ENCODE measurements at places on chromosomes 12 and 14.

GRCh38 chr12:114286145-114286544 lies 119.8 kb downstream of the TBX5 start:
- no peak for DNase-seq

GRCh38 chr14:65502676-65503124 lies 90.2 kb downstream of the FUT8 start:
- no peak for DNase-seq

- DNase-seq = no peak
Measured at GRCh38 chr14:62988967-62989366, 56.3 kb downstream of the KCNH5 start.

DNA sequence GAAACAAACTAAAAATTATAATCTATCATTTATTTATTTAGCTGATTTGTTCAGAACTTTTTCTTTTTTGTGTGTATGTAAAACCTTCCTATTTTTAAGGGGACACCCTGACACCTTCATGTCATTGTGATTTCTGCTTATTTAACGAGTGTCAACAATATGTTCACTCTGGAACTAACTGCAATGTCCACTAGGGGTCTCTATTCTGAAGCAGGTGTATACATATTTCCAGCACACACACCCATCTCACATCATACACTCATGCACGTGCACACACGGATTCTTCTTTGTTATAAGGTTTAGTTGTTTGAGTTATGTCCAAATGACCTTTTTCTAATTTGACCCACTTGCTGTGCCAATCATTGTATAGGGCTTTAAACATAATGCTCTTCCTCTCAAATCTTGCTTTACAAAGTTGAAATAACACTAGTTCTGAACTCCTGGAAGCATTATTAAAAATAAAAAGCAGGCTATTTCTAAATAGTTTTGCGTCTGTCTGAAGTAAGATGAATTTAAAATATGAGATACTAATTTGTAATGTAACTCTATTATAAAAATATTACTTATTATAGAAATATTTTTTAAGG lies 15.5 kb downstream of the E2F7 start:
- DNase-seq = no peak

DNA sequence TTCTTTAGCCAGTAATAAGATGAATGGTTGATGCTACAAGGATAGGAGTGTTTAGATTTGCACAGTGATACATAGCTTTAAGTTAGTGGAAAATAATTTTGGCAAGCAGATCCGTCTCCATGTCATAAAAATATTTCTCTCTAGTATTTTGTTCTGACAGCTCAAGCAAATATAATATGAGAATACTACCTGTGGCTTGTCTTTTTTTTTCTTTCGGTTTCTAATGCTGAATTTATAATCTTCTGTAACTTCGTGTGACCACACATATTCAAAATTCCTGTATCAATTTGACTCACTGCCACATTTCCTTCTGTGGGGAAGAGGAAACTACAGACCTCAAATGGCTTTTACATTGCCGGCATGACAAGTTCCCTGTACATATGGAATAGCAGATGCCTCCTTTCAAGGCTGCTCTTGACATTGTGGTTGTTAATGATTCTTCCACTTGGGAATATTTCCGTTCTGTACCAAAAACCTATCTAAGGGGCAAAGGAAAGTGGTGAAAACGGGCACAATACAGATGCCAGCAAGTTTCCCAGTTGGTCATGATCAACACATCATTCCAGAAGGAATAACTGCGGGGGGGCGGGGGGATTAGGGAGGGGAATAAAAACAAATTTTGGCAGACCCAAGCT lies 103.6 kb upstream of the CCDC91 start:
- DNase-seq = no peak

DNA sequence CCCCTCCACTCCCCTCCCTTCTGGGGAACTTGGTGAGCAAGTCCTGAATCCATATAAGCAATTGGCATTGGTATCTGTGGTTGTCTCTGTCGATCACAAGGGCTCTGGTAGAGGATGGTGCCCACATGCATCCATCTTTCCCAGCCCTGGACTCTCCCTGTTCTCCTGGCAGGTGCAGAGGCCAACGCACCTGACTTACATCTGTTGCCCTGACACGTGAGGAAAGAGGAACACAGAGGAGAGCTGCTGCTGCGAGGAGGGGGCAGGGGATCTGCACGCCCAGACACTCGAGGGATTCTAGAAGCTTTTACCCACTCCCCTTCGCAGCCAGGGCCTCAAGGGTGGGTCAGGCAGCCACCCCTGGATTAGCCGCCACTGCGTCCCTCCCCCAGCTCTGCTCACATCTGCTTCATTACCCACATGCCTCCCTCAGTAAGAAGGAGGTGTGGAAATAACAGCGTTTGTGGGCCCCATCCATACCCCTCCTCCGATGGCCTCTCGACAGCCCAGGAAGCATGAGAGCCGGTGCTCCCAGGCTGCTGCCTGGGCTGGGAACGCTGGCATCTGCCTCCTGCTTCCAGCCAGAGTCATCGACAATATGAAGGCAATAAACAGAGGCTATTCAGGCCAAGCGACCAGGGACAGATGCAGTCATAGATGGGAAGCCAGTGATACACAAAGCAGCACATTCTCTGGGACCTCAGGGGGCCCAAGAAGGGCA lies 56.5 kb downstream of the KDM2B start:
- no peak for DNase-seq

GRCh38 chr12:121921066-121921465 lies 2.7 kb downstream of the CFAP251 start:
- DNase-seq = no peak

DNA sequence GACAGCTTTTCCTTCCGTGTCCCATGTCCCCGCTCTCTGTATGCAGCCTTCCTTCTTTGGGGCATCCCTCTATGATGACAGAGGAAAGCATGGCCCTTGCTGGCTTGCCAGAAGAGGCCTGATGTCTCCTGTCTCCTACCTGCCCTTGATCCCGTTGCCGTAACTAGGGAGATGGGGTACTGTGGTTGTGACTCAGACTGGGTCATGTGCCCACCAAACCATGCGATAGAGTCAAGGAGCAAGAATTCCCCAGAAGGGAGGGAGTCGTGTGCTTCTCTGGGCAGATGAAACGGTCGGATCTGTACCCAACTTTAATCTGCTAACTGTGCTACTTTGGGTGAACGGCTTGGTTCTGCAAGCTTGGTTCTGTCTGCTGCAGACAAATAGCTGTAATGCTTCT lies 99.1 kb upstream of the DYNC1H1 start:
- no peak for DNase-seq

- no peak for DNase-seq
Measured at GRCh38 chr12:76180401-76181277, 96.2 kb upstream of the NAP1L1 start.

DNA sequence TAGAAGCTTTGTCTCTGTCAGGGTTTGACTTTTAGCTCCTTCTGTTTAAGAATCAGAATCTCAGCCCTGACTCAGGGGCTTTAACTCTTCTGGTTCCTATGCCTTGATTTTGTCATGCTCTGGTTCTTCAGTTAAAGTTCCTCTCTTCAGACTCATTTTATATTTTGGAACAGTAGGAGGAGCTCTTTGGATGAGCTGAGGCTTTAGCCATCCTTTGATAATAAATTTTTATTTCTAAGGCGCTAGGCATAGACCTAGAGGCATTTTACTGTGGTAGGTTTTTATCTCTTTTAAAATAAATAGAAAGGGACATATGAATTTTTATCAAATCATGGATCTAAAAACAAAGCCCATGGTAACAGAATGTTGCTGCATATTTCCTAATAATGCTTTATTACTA lies 51.7 kb downstream of the ATP23 start:
- DNase-seq = no peak

GRCh38 chr12:78284417-78284816 lies 453.7 kb downstream of the NAV3 start:
- DNase-seq = no peak

DNA sequence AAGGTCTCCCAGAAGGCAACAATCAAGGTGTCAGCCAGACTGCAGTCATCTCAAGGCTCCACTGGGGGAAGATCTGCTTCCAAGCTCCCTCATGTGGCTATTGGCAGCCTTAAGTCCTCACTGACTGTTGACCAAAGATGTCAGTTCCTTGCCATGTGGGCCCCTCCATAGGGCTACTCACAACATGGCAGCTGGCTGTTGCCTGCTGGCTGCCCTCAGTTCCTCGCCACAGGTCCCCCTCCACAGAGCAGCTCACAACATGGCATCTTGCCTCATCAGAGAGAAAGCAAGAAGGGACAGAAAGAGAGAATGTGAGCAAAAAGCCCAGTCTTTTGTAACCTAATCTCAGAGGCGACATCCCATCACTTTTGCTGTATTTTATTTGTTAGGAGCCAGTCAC lies 34.4 kb upstream of the EGLN3 start:
- DNase-seq = no peak

DNA sequence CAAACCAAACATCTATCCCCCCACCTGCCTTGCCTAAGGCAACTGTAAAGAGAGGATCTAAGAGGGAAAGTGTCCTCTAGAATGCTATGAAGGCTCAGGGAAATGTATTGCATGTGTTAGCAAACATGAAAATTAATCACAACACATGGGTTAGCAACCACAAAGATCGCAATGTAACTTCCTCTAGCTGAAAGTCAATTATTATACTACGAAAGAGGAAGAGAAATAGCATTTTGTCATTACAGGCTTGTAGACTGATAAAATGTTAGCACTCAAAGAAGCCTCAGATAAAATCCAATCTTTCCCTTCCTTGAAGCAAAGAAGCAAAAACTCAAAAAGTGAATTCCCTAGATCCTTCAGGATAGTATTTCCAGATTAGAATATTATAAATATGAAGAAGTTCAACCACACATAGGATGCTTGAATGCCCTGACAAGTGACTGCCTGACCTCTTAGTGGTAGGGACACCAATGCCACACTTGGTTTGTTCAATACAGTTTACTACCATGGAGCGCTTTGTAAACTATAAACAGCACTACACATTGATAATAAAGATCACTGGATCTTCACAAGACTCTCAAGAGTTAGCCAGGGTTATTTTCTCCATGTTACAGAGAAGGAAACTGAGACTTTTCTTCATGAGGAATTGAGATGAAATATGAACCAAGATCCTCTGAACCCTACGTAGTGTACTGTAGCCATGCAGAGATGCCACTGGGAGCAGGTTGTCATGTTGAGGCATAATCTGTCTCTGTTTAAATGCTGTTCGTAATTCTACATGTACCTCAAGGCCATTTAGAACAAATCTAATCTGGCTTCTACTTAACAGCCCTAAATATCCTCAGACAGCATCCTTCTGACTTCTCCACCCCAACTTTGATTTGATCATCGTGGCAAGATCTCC lies 100.7 kb downstream of the ITPR2 start:
- DNase-seq = no peak

GRCh38 chr14:23895480-23895879 lies 58.1 kb upstream of the DHRS4 start:
- no peak for DNase-seq

- no peak for DNase-seq
Measured at GRCh38 chr12:126936181-126936851, 1330.7 kb upstream of the TMEM132C start.

DNA sequence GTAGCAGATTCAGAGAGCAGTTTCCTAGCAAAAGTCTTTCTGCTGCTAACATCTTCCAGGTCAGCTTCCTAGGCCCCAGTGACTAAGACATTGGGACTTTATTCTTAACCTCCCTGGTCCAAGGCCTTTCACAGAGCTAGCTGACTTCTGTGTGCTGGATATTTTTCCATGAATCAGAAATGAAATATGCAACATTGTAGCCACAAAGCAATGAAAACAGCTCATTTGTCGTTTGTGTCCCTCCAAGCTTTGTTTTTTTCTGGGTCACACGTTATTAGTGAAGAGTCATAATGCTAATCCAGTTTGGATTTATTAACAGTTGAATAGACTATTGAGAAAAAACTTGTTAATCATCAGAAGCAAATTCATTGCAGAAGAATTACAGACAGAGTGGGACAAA lies 82.4 kb downstream of the ARF6 start:
- DNase-seq = no peak

- no peak for DNase-seq
Measured at GRCh38 chr14:68140076-68140741, 320.6 kb downstream of the RAD51B start.

DNA sequence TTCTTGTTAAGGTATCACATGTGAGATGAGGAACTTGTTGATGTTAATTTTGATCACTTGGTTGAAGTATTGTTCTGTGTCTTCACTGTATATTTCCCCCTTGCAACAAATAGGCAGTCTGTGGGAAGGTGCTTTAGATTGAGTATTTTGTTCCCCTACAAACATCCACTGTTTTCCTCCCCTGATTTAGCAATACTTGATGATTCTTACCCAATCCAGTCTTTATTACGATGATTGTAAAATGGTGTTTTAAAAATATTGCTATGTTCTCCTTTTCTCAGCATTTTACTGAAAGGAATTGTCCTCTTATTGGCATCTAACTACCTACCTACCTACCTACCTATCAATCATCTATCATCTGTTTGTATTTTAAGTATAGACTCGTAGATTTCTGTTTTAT lies 66.3 kb downstream of the ETNK1 start:
- no peak for DNase-seq

- no peak for DNase-seq
Measured at GRCh38 chr12:71721783-71722505, 32.7 kb upstream of the RAB21 start.

DNA sequence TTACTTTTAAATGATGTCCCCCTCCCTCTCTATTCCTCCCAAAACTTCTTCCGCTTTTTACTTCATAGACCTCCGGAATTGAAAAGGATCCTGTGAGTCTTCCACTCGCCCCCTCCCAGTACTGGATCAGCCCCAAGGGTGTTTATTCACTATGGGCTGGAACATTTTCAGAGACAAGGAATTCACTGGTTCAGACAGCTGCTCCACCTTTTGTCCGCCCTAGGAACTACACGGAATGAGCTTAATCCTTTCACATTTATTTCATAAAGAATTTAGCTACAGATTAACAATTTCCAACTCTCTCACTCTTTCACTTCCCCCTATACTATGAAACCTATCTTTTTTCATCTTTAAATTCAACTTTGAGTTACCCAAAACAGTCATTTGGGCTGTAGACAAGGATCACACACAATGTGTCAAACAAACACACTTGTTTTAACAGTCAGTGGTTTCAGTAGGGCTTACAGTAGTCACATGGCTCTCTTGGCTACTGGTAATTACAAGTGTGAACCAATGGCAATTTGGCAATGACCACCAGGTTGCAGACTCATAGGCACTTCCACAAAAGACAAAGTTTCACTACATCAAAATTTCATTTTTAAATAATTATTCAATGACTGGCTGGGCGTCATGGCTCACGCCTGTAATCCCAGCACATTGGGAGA lies 20.6 kb downstream of the CNIH1 start:
- DNase-seq = no peak

DNA sequence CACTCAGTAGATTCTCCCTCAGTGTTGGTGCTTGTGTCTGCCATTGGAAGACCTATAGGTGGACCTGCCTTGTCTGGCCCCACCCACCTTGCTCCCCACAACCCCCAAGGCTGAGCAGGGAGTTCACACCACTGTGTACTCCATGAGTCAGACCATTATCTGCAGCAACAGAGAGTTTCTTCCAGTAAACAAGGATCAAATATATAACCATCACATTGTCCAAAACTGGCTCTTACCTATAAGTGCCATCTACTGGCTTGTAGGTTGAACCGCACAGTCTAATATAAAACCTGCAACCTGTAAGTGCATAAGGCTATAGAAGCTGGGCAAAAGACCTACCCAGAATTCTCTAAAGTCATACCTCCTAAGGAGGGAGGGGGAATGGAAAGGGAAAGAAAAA lies 7.9 kb downstream of the TAS2R13 start:
- no peak for DNase-seq

Measured in activated T-cell treated with anti-CD3 and anti-CD28 coated beads for 1 hour (primary cell).